Stimulated activated CD4-positive, alpha-beta T cell treated with anti-CD3 and anti-CD28 coated beads, Interleukin-4, amount 100 ng/mL, for 48 hours (primary cell): ENCODE measurements at places on chromosomes 5 and 9.

- DNase-seq, result no peak
Measured at GRCh38 chr5:146107901-146108300, 2.5 kb upstream of the PLAC8L1 start.

- DNase-seq, result no peak
Measured at GRCh38 chr5:100787648-100788047, 115.4 kb downstream of the ST8SIA4 start.

DNA sequence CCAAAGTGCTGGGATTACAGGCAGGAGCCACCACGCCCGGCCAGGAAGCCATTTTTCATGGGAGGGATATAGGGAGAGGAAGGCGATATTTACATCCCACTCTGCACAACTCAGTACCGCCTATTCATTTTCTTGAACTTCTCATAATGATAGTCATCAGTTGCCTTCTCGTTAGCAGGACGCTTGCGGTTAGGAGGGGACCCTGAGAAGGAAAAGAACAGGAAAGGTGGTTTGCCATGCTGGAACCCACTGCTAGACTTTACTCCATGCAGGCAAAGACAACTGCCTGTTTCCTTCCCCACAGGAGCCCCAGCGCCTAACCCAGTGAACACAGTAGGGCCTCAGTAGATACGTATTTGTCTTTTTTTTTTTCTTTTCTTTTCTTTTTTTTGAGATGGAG is 4.1 kb upstream of the TOR1A start:
- no peak for DNase-seq

- peak; percentile 71 for DNase-seq
Measured at GRCh38 chr9:38392235-38393127, at the start of gene ALDH1B1. Gene ALDH1B1 (plus strand): TSS chr9:38392702. CDS start chr9:38395749, 3,047 bp downstream.

GRCh38 chr9:110364451-110364850 is 26.8 kb upstream of the TXNDC8 start:
- DNase-seq, result no peak

DNA sequence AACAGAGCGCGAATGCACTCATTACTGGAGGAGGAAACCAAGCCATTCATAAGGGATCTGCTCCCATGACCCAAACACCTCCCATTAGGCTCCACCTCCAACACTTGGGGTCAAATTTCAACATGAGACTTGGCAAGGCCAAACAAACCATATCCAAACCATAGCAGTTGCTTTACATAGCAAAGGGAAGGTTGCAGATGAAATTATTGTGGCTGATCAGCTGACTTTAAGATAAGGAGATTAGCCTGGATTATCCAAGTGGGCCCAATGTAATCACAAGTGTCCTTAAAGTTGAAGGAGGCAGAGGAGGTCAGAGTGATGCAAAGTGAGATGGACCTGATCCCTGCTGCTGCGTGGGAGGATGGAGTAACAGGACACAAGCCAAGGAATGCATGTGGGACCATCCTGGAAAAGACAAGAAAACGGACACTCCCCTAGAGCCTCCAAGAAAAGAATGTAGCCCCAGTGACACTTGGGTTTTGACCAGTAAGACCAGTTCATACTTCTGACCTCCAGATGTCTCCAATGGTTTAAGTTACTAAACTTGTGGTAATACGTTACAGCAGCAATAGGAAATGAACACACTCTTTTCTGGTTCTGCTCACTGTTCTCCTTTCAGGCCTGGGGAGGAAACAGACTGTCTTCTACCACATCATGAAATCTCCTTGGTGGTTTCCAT is 167.3 kb downstream of the GNAQ start:
- DNase-seq, result no peak

GRCh38 chr5:180869587-180869986 is 8.5 kb upstream of the ZFP62 start:
- DNase-seq, result no peak

- DNase-seq, result no peak
Measured at GRCh38 chr9:137333016-137333671, 31.1 kb upstream of the NRARP start.

- DNase-seq, result no peak
Measured at GRCh38 chr9:6782981-6783380, 25.2 kb downstream of the KDM4C start.

GRCh38 chr5:141683596-141684141 is 1.6 kb upstream of the ARAP3 start:
- no peak for DNase-seq

- no peak for DNase-seq
Measured at GRCh38 chr9:15146268-15146700, 160.7 kb downstream of the TTC39B start.

DNA sequence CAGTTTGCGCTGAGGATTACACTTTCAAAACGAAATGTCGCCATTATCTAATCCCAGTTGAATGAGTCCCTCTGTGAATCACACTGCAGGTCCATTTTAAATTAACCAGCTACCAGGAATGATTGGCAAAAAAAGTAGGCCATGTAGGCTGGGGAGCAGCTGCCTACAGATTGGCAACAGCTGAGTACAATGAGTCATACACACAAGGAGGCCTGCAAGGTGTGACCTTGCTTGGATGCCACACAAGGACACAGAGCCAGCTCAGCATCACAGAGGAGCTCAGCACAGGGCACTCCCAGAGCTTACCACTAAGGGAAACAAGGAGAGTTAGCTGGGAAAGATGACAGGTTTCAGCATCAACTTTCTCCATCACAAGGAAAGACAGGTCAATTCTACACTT is 12.9 kb downstream of the HAVCR1 start:
- DNase-seq, result no peak

GRCh38 chr9:36317766-36318165 is 59.5 kb upstream of the GNE start:
- DNase-seq, result no peak

DNA sequence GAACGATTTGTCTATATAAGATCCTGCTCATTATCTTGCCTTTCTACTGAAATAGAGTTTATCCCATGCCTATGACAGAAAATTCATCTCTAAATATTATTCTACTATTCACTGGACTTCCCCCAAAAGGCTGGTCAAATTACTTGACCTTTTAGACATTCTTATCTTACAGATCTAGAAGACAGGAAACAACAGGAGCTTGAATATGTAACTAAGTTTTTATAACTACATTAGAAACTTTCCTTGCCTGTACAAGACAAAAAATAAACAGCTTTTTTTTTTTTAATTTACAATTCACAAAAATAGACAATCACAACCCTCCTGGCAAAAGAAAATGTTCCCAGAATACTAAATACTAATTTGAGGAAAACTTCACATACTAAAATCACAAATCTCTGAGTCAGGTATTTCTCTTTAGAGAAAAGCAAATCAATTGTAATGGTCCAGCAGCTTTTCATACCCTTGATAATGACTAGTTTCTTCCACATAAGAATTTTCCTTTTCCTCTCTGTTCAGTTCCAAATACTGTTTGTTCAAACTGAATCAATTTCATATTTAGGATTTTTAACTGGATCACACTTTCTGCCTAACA is 68.6 kb downstream of the MLLT3 start:
- DNase-seq, result no peak

DNA sequence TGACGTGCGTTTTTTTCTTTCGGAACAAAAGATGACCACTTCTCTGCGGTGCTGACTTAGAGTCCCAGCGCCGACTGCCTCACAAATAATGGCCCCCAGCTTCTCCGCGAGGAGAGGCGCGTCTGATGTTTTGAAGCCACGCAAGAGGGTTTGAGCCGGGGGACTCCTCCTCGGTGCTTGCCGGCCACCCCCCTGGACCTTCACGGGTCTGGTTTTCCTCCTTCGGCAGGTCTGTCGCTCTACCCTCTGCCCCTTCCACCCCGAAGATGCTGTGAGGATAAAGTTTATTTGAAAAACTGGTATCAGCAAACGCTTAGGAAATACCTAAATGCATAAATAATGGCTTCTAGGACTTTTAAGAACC is 584 bp downstream of the USP20 start:
- no peak for DNase-seq

DNA sequence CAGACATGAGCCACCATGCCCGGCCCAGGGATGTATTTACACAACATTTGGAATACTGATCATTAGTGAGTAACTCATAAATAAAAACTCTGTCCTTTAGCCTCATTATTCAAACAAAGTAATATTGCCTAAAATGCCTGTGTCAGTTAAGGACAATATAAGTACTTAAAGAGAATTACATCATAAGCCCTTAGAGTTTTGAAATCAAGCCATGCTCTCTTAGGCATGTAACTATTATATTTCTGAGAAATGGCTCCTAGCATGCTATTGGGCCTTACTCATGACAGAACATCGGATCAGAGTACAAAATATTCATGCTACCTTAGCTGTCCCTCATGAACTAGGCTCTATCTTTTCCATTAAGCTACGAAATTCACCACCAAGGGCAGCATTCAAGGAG is 309.3 kb downstream of the CHSY3 start:
- DNase-seq, result no peak

DNA sequence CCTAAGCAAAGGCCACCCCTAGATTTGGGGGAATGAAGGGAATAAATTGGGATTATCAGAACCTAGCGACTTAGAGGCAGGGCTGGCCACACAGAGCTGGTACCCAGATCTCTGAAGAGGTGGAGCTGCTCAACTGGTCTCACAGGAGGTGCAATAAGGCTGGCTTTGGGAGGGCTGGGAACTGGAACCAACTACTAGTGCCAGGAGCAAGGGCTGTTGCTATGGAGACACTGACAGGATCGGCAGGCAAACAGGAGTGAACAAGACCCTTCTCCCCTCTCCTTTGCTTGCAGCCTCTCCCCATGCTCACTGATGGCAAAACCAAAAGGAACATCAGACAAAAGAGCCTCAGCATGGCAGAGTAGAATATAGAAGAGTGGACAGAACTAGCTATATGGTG is 17.0 kb upstream of the WHRN start:
- no peak for DNase-seq

DNA sequence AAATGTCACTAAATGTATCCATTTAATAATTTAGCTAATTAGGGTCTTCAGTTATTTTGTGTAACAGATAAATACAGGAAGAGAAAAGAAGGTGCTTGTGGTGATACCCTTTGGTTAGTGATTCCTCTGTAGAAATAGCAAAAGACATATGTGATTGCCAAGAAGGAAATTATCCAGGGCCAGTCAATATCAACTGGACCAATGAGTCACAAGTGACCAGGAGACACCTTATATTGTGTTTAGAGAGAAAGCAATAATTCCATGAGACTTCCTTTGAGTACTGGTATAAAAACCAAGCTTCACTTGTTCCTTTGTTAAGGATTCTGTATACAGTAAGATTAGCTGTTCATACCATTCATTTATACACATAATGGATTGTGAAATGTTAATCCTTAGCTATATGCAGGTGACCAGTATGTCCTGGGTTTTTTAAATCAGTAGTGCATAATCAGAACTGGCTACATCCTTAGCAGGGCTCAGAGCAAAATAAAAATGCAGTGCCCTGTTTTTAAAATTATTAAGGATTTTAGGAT is 11.7 kb upstream of the F2R start:
- DNase-seq, result no peak

- no peak for DNase-seq
Measured at GRCh38 chr5:26024774-26025173, 1013.6 kb downstream of the CDH9 start.

DNA sequence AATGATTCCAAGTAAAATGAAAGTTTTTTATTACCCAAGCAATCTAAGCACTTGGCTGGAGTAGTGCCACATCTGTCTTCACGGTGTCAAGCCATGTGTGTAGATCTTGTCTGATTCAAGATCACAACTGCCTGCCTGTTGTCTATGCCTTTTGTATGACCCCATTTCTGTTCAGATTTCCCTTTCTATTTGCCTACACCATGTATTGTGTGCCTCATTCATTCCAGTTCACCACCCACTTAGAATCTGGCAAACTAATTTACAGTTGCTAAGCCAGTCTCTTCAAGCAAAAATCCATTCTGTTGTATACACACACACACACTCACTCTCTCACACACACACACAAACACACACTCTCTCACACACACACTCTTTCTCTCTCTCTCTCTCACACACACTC is 33.7 kb downstream of the GLDC start:
- no peak for DNase-seq

GRCh38 chr5:110361471-110361870 is 365.0 kb downstream of the TMEM232 start:
- DNase-seq, result no peak

GRCh38 chr5:19771174-19771835 is 216.7 kb downstream of the CDH18 start:
- no peak for DNase-seq

DNA sequence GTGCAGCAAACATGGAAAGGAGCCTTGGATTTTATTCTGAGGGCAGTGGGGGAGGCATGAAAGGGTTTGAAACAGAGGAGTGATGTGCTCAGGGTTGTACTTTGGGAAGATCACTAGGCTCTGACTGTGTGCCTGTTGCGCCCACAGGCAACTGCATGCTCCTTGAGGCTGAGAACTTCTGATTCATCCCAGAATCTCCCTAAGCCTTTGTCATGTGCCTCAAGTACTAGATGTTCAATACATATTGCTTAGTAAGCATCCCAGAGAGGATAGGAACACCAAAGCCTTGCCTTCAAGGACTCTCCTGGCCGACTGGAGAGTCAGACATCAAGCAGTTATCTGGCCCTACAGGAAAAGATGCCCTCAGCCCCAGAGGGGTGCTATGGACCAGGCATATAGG is 54.1 kb downstream of the ARHGEF37 start:
- no peak for DNase-seq

GRCh38 chr5:16135506-16135905 is 44.1 kb downstream of the MARCHF11 start:
- DNase-seq, result no peak

DNA sequence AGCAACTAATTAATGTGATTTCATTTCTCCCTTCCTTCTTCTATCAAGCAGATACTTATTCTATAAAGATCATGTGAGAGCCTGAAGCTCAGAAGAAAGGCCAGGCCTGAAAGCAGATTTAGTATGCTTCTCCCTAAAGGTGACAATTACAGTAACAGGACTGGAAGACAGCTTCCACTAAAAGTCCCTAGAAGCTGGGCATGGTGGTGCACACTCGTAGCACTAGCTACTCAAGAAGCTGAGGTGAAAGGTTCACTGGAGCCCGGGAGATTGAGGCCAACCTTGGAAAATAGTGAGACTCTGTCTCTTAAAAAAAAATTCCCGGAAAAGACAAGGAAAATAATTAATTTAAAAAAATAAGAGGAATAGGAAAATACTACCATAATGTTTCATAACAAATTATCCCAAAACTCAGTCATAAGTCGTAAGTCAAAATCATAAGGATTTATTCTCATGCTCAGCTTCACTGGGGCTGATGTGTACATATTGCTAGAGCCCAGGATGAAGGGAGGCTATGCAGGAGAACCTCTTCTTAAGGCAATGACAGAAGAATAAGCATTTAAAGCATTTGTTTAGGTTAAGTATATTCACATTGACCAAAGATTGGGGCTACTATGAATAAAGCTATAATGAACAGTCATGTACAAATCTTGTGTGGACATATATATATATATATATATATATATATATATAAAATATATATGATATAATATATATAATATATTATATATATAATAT is 210.8 kb upstream of the SMARCA2 start:
- DNase-seq, result no peak

DNA sequence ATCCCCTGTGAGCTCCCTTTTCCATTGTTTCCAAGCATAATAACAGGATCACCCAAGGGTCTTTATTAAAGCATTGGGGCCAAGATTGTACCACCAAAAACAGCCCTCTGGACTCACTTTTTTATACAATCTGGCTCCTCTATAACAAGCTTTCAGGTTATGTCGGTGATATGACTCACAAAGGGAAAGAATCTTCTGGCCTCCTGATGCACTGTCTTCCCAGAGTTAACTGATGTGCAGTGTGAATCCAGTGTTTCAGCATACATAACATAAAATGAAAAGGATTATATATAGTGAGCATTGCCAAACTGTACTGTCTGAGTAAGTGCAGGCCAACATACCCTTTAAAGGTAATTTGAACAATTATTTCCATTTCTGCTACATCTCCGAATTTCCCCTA is 33.9 kb upstream of the MAN2A1 start:
- DNase-seq, result no peak
